ENCODE measurements at places on chromosomes 4 and X.

GRCh38 chr4:38290366-38290765 is 330.2 kb downstream of the PTTG2 start:
- DNase-seq, result no peak

- DNase-seq, result no peak
Observed at GRCh38 chrX:53286171-53286570, 4.8 kb upstream of the IQSEC2 start.

GRCh38 chr4:155666344-155667221 is at the start of gene GUCY1A1:
GUCY1A1 (plus strand) TSS chr4:155666848; CDS start chr4:155696868, 30,020 bp downstream.
- no peak for DNase-seq

- DNase-seq, result no peak
Observed at GRCh38 chr4:46909078-46909477, at the start of gene COX7B2. COX7B2 (minus strand) TSS chr4:46909245; CDS start chr4:46735192, 174,053 bp downstream.

All from stimulated activated CD8-positive, alpha-beta memory T cell treated with anti-CD3 and anti-CD28 coated beads, Interleukin-15, amount 100 ng/mL, for 4 hours (primary cell).